Activated T-helper 9 cell treated with anti-CD3 and anti-CD28 coated beads, Interleukin-2, amount 50 U/mL, for 16 hours (primary cell): ENCODE measurements at places on chromosomes 16 and 17.

GRCh38 chr17:51103050-51103449, 17.6 kb downstream of the SPAG9 start:
- DNase-seq, result no peak

DNA sequence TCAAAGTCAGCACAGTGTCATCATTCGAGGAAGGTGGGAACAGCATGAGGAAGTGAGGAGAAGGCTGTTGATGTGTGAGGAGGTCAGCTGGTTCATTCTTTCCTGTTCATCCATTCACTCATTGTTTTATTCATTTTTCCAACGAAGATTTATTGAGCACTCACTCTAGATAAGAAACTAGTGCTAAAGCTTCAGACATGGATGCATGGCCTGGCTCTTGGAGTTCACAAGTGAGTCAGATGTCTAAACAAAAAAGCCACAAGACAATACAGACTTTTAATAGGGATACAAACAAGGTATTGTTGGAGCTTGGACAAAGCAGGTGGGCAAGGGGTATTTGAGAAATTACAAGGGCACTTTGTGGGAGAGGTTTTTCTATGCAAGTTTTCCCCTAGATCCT, 31.3 kb upstream of the MPHOSPH6 start:
- no peak for DNase-seq

- DNase-seq, result no peak
Measured at GRCh38 chr17:4583782-4584100, 588 bp upstream of the SMTNL2 start.

DNA sequence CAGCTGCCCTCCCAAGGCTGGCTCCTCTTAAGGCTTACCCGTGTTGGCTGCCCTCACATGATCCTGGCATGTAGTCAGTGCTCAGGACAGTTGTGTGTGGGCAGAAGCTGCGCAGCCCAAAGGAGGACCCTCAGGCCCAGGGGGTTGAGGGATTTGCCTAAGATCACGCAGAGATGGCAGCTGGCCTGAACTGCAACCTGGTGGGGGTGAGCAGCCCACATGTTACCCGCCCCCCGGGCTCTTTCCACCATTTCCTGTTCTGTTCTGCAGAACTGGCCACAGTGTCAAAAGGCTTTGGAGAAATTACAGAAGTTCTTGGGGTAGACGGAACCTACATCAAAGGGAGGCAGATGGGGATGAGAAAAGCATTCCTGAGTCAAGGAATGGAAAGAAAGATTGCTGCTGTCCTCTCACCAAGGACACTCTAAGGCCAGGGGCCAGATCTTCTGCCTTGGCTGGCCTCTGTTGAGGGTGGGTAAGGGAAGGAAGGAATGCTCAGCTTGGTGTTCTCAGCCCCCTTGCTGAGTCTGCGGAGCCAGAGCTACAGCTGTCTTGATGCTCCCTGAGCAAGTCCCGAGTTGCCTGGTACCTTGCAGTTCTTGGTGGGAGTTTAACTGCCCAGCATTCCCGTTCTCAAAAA, 53.0 kb downstream of the EPN2 start:
- no peak for DNase-seq

DNA sequence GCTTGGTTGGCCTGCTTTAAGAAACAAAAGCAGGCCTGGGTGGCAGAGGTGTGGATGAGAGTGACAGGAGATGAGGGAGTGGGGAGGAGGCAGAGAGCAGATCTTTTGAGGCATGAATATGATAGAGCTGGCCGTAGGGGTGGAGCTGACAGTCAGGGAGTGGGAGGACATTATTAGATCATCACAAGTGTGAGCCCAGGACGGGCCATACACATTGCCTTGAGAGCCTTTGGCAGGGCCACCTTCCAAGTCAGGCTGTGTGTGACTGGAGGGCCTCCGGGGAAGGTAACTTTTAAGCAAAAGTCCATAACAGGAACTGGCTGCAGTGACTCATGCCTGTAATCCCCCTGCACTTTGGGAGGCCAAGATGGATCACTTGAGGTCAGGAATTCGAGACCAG, 26.3 kb downstream of the GINS3 start:
- no peak for DNase-seq

DNA sequence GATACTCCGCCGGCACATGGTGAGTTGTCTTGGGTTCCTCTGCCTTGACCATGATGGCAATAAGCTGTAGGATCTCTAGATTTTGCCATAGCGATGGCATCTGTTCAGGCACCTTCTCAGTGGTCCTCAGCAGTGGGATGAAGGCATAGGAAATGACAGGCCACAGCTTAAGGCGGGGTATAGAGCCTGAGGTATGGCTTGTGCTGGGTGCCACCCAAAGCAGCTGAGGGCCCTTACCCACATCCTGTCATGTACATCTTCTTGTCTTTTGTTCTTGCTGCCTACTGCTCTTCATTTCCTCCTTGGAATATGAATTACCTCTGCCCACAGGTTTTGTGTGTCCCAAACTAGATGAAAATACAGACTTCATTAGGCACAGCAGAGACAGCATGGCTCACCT, 29.5 kb downstream of the KAT7 start:
- no peak for DNase-seq

DNA sequence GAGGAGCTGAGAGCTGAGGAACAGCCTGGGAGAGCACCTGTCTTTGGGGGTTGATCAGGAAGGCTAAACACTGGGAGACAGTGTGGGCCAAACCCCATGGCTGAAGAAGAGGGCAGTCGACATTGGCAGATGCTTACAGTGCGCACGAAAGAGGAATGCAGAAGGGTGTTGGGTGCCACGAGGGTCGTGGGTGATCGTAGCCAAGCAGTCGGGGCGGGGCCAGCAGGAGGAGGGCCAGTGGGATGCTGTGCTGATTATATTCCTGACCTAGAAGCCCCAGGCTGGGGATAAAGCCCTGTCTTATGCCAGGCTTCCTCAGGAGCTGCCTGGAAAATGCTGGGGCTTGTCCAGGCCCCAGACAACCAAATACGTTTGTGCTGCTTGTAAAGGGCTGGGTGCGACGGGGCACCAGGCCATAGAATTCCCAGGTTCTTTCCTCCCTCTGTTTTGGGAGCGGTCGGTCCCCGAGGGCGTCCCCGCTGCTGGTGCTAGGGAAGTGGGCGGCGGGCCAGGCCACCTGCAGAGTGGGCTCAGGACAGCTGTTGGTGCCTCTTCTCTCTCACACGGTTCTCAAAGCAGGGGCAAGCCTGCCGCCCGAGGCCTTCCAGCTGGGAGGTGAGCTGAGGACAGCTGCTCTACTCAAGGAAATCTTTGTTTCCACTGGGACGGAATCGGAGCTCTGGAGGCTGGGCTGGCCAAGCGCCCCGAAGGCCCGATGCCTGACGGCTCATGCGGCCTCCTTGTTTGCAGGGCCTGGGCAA, 10.0 kb downstream of the C1QTNF1 start:
- DNase-seq, result no peak

- DNase-seq, result no peak
Measured at GRCh38 chr16:87230571-87230970, 86.6 kb downstream of the C16orf95 start.

- no peak for DNase-seq
Measured at GRCh38 chr17:79052131-79052530, 22.5 kb upstream of the ENGASE start.
